ENCODE measurements at places on chromosomes 1 and 21. TPM values are rescaled to one million over a fixed set of nuclear protein-coding genes. Genes with fewer than 3 reads are reported as not detected.

KRTAP21-3 gene
- not detected for total RNA-seq

SELENBP1 gene
- total RNA-seq: 46.2 TPM

NBPF3 gene
- total RNA-seq: 14.4 TPM

- DNase-seq: no peak
Measured at GRCh38 chr1:201790261-201790660, 38.7 kb upstream of the IPO9 start.

KCNT2 gene
- total RNA-seq: 5.1 TPM

S100A1 gene
- 5.6 TPM for total RNA-seq

- no peak for DNase-seq
Measured at GRCh38 chr21:17386498-17386897, 126.3 kb upstream of the CXADR start.

DNA sequence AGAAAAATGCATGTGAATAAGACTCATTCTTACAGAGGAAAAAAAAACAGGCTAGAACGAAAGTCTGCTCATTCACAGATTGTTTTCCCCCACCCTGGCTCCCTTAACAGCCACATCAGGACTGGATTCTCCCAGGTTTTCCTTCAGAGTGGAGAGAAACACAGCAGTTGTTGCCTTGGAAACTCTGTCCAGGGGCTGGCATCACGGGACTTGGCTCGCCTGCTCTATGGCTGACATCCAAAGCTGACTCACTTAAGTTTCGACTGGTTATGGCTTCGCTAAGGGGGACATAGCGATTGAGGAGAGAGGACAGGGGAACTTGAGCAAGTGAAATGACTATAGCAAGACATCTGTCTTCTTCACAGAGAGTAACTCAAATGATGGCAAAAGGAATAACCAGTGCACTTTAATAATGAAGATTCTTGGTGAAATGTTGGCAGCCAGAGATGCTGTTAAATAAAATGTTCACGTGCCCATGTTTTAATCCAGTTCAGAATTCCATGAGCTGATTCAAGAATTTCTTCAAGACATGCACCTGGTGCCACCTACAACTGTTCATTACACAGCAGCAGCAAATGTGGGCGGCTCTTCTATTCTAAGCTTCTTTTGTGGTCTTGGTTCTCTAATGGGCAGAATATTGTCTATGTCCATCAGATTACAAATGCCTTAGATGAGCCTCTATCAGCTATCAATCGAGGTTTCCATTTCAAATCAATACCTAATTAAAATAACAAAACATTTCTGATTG, 21.8 kb downstream of the MIS18A start:
- peak; percentile 92 for DNase-seq

- no peak for DNase-seq
Measured at GRCh38 chr21:16792101-16792500, 720.7 kb upstream of the CXADR start.

KCNK1 gene
- total RNA-seq: 3.8 TPM

GRCh38 chr21:33211732-33212131, 18.0 kb upstream of the IFNAR2 start:
- DNase-seq: no peak
